ENCODE measurements at places on chromosomes 4 and X.

GRCh38 chr4:3863841-3864741 is 97.9 kb downstream of the ADRA2C start:
- DNase-seq = no peak

- no peak for DNase-seq
Measured at GRCh38 chr4:46445710-46446314, 55.9 kb upstream of the GABRA2 start.

DNA sequence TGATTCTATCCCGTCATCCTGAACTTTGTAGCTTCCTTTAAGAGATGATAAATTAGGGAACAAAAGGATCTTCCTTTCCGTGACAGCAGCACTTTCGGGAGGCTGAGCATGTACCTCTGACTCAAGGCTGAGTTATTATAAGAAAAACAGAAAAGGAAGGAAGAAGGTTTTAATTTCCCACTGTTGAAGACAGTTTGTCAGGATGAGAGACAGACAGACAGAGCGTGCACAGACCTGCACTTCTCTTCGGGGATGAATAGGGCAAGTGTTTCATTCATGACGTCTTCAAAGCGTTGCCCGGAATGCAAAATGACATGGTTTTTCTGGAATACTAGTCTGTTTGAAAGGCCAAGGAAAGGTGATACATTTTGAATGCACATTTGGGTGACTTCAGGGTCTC is 405.3 kb upstream of the FAT1 start:
- DNase-seq = no peak

GRCh38 chr4:74886484-74886883 is 46.4 kb upstream of the PARM1 start:
- no peak for DNase-seq

GRCh38 chrX:15451913-15452312 is 41.2 kb downstream of the PIR start:
- DNase-seq = no peak

GRCh38 chrX:101287402-101287801 is 3.7 kb downstream of the TAF7L start:
- DNase-seq = no peak

All from SIG-M5 (cell line).